ENCODE measurements at places on chromosomes 5 and 9.

GRCh38 chr5:179438011-179438441, 92.8 kb upstream of the ADAMTS2 start:
- no peak for DNase-seq

GRCh38 chr5:133930061-133930812, 38.2 kb downstream of the C5orf15 start:
- DNase-seq: no peak

- DNase-seq: no peak
These were observed 65.4 kb downstream of the WDR41 start for GRCh38 chr5:77426670-77427069.

GRCh38 chr5:131942016-131942415, 3.4 kb downstream of the MEIKIN start:
- no peak for DNase-seq

GRCh38 chr9:36903541-36904435, 130.3 kb downstream of the PAX5 start:
- no peak for DNase-seq

DNA sequence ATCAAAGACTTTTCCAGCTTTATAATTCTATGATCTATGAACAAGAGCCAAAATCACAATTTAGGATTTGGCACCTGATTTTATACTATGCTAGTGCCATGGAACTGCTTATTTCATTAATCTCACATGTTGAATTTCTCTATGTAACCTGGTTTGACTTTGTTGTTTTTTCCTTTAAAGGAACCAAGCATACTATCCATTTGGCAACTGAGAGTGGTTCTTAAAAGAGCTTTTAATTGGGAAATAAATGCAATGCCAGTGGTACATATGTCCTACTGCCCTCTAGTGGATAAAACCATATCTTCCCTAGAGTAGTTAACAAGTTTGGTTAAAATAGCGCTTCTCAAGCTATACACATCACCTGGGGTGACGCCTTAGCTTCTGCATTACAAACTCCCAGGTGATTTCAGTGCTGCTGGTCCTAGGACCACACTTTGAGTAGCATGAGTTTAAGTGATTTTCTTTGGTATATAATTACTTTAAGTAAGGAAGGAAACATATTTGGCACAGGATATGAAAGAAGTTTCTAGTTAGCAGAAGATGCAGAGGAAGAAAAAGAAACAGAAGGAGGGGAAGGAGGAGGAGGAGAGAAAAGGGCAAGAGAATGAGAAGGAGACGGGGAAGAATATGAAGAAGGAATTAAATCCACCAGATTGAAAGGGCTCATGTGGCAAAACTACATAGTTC, 56.8 kb downstream of the FGF10 start:
- peak; percentile 90 for DNase-seq

GRCh38 chr5:90111364-90112032, 298.1 kb downstream of the CETN3 start:
- DNase-seq: no peak

- DNase-seq: no peak
These were observed 344.5 kb downstream of the EBF1 start for GRCh38 chr5:158755221-158755620.

DNA sequence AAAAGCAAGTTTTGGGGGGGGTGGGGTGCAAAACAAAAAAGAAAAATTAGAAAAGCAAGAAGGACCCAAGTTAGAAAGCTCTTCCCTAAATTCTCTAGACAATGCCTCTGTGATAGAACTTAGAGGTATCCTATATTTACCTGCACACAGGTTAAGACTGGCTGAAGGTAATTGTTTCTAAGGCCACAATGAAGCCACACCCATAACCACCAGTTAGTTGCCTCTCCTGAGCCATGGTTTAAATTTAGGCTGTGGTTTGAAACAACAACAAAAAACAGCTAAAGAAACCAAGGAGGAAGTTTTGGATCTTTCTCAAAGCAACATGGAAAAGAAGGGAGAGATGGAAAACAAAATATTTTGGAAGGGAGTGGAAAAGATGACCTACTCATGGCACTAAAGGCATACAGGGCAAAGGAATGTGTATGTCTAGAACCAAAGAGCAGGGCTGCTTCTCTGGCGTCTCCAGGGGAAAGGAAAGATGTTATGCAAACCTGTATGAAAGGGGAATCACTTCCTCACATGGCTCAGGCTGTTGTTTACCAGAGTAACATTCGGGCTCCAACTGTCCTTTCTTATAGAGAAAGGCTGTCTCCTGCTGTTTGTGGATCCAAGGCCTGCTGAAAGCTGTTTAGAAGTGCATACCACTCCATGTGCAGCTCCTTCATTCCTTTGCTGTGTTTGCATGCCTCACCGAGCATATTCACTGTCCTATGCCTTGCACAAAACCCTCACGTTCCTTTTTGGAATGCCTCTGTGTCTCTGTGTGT, 408.9 kb upstream of the MPDZ start:
- DNase-seq: no peak

GRCh38 chr5:180021900-180022299, 49.7 kb downstream of the RNF130 start:
- no peak for DNase-seq

All from NCI-H748 treated with DMSO at 0.1 percent for 48 hours (cell line).